ENCODE measurements at places on chromosomes 5 and 9.

DNA sequence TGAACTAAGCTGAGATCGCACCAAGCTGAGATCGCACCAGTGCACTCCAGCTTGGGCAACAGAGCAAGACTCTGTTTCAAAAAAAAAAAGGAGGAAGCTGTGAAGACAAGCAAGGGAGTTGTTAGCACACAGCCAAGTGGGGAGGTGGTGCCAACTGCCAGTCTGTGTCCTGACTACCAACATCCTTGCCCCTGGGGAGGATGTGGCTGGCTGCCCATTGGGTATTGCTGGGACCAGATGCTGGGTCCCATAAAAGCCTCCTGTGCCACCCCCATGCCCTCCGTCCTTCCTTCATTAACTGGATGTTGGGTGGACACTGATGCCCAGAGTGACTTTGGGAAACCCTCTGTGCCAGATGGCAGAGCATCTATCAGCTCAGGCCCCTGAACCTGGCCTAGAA is 157.1 kb upstream of the COL5A1 start:
- no peak for DNase-seq

- no peak for DNase-seq
Observed at GRCh38 chr9:134333234-134333873, 7.1 kb downstream of the RXRA start.

- DNase-seq = no peak
Observed at GRCh38 chr5:178766936-178767912, 36.8 kb upstream of the ZNF354A start.

- DNase-seq = no peak
Observed at GRCh38 chr9:127519301-127520166, 68.2 kb downstream of the LRSAM1 start.

DNA sequence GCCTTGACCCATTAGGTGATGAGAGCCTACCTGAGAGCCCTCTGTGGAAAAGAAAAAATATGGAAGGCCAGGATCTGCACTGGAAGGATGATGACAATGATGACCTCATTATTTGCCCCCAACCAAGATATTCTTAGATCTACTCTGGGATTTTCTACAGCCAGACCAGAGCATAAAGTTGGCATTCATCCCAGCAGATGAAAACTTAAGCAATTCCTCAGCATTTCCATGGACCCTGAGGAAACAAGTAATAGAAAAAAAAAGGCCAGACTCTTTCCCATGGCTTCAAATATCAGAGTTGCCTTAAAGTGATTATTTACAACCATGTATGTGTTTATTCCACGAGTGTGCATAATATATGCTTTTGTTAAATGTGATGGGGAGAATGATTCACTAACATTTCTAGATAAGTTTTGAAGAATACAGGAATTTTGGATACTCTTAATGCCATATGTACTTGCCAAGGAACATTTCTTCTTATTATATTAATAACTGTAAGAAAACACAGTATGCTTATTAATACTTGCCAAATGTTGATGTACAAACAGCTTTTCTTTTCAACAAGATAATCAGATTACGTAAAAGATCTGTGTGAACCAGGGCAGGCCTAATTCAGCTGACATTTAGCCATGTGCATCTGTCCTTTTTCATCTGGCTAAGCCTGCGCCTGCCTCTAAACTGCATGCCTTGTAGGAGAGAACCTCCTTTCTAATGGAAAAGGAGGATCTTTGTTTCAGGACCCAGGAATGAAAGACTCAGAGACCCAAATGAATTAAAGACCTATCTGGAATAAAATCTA is 94.8 kb downstream of the ARRDC3 start:
- DNase-seq = no peak

DNA sequence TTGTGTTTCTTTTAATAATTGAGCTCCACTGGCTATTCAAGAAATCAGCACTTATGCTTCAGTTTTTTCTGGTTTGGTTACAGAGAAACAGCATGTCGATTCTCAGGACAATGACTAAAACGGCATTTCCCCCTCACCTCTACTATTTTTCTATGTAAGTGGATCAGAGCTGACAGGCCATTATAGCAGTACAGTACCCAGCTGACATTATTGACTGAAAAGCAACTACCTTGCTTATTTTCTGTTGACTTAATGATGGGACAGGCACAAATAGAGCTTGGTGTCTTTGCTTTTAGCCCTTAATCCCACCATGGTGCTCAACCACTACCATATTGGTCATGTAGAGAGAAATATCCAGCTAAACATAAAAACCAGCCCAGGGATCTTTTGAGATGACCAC is 35.4 kb upstream of the CCNG1 start:
- no peak for DNase-seq

GRCh38 chr9:700365-701282 is 140.9 kb upstream of the DMRT1 start:
- DNase-seq = no peak

- no peak for DNase-seq
Observed at GRCh38 chr5:94367900-94368299, 250.5 kb downstream of the KIAA0825 start.

Data from NCI-H524 treated with DMSO at 0.1 percent for 48 hours (cell line).